ENCODE measurements at places on chromosomes 5 and 9.

DNA sequence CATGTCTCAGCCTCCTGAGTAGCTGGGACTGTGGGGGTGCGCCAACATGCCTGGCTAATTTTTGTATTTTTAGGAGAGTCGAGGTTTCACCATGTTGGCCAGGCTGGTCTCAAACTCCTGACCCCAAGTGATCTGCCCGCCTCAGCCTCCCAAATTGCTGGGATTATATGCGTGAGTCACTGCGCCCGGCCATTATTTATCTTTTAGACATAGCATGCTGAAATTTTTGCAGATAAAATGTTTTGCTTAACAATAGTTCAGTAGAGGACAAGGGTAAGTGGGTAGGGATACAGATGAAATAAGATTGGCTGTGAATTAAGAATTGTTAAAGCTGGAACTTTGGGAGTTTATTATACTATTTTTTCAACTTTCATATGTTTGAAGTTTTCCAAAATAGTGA, 150.8 kb upstream of the GRHPR start:
- no peak for DNase-seq

GRCh38 chr5:165231821-165232508, 1726.5 kb downstream of the MAT2B start:
- DNase-seq: no peak

DNA sequence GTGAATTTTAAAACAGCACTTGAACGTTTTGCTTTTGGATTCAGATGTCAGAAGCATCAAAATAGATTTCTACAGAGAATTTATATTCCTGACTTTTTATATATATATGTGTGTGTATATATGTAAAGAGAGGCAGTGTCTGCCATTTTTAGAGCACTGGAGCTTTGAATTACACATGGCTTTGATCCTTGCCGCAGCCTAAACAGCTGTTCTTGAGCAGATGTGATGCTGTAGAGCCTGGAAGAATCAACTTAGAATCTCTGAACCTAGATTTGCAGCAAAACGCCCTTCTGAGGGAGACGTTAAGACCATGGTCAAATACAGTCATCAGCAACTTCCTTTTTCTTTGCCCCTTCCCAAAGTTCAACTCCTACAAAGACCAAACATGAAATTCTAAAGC, 21.7 kb upstream of the C5orf47 start:
- no peak for DNase-seq

DNA sequence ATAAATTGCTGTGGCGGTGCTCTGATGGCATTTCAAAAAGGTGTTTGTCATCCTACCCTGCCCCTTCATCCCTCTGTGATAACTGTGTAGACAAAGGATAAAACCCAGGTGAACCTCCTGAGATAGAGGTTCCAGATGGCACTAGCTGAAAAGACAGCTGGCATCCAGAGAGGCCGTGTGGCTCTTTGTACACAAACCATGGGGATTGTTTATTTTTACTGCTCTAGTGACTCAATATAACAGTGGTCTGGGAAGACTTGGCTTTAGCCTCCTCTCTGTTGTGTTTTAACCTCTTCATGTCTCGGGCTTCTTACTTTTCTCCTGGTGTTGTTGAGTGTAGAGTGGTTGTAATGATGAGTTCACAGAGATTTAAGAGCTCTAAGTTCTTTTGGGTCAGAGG, 48.8 kb downstream of the SH3GL2 start:
- DNase-seq: no peak

- DNase-seq: no peak
These were observed 32.1 kb upstream of the CLPTM1L start for GRCh38 chr5:1376981-1377380.

All from stimulated activated CD4-positive, alpha-beta T cell treated with anti-CD3 and anti-CD28 coated beads, Interleukin-15, amount 100 ng/mL, for 48 hours (primary cell).